ENCODE measurements at places on chromosomes 11 and 22. TPM values are rescaled to one million over a fixed set of nuclear protein-coding genes. Genes with fewer than 3 reads are reported as not detected.

OR2AG2 gene
- not detected for total RNA-seq

DNA sequence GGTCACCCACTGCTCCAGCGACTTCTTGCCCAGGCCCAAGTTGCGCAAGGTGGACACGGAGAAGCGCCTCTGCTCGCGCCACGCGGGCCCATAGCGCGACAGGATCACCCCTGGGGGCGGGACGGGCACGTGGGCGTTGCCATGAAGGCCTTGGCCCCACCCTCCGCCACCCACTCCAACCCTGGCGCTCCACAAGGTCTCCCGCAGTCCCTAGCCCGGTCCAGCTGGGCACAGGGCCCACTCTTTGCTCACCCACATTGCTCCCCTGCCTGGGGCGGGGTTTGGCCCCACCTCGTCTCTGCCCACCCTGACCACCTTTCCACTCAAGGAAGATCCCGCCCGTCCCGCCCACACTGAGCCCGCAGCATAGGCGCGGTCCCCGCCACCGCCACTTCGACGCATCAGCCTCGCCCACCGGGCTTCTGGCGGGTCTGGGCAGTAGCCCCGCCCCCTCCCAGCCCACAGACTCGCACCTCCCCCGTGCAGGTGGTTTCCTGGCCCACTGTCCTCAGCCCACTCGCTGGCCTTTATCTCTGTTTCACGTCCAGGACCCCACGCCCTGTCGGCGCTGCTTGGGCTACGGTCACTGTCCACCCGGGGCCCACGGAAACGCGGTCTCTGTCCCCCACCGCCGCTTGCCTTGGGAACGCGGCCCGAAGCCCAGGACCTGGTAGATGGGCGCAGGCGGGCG is 12.3 kb upstream of the CYP2D6 start:
- H3K27me3 ChIP-seq = no peaks in the 10 kb centered on the region
- DNase-seq = no peak
- no peak overlapping the region for H3K4me3 ChIP-seq
- no peak overlapping the region for H3K27ac ChIP-seq

GRCh38 chr22:33421859-33422258 is 363.7 kb upstream of the SYN3 start:
- no peaks in the 10 kb centered on the region for H3K4me1 ChIP-seq
- DNase-seq = no peak
- no peaks in the 10 kb centered on the region for H3K27me3 ChIP-seq
- no peaks in the 10 kb centered on the region for H3K36me3 ChIP-seq

- no peaks in the 10 kb centered on the region for H3K27me3 ChIP-seq
- no peaks in the 10 kb centered on the region for H3K4me1 ChIP-seq
- H3K27ac ChIP-seq = no peak overlapping the region
- H3K4me3 ChIP-seq = no peak overlapping the region
- no peaks in the 10 kb centered on the region for H3K36me3 ChIP-seq
Observed at GRCh38 chr11:131739243-131739882, 368.9 kb downstream of the NTM start.

NNMT gene
- total RNA-seq = not detected

DNA sequence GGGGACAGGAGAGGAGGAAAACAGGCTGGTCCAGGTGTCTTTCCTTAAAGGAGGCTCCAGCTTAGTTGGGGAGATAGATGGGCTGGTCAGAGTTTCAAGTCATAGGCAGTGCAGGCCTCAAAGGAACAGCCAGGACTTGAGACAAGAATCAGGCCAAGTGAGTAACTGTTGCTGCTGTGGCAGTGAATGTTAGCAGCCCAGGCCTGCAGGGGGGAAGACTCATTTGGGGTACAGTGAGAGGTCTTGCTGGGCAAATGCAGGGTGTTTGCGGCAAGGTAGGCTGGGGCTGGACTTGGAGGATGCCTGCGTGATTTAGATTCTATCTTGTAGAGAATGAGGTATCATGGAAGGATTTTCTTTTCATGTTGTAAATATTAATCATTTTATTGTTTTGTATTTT is 24.1 kb downstream of the PTPRJ start:
- H3K27me3 ChIP-seq = no peaks in the 10 kb centered on the region
- peaks cover 83% of the 10 kb centered on the region for H3K4me1 ChIP-seq
- DNase-seq = no peak
- peak overlapping the region; percentile 47 for H3K4me3 ChIP-seq
- H3K27ac ChIP-seq = peak overlapping the region; percentile 100
- H3K36me3 ChIP-seq = peaks cover 24% of the 10 kb centered on the region

TTLL12 gene
- total RNA-seq = 43.0 TPM

GRCh38 chr11:115251126-115251525 is 253.1 kb downstream of the CADM1 start:
- H3K27ac ChIP-seq = no peak overlapping the region
- H3K27me3 ChIP-seq = peaks cover 12% of the 10 kb centered on the region
- H3K4me1 ChIP-seq = peaks cover 3% of the 10 kb centered on the region
- H3K4me3 ChIP-seq = no peak overlapping the region
- no peaks in the 10 kb centered on the region for H3K36me3 ChIP-seq

DNA sequence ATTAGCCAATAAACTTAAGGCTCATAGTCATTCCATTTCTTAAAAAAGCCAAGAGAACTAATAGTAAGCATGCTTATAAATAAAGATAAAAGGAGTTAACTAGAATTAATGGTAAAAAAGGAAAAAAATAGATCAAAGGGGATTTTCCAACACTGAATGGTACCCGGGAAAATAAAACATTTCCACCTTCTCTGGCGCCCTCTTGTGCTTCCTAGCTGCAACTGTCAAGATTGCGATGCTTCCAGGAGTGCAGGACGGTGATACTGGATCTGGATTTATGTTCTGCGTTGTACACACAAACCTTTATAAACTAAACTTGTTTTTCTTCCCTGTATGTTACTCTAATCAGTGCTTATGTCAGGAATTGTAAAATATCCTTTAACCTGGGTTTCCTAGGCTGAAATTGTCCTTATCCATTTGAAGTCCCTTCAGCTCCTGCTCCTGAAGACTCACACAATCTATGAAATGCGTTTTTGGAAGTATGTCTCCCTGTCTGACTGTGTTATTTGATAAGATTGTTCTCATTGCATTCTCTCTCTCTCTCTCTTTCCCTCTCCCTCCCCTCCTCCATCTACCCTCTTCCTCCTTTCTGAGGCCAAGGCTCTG is 9.6 kb upstream of the HTATIP2 start:
- H3K4me1 ChIP-seq = peaks cover 3% of the 10 kb centered on the region
- DNase-seq = no peak
- H3K27ac ChIP-seq = no peak overlapping the region
- H3K27me3 ChIP-seq = peaks cover 7% of the 10 kb centered on the region
- no peak overlapping the region for H3K4me3 ChIP-seq
- H3K36me3 ChIP-seq = no peaks in the 10 kb centered on the region

OR52A5 gene
- total RNA-seq = not detected

LINC01488 gene
- not detected for total RNA-seq

TMPRSS4 gene
- not detected for total RNA-seq

KCNJ5 gene
- not detected for total RNA-seq

- no peaks in the 10 kb centered on the region for H3K4me1 ChIP-seq
- H3K27ac ChIP-seq = no peak overlapping the region
- no peaks in the 10 kb centered on the region for H3K36me3 ChIP-seq
- H3K27me3 ChIP-seq = peaks cover 11% of the 10 kb centered on the region
- DNase-seq = no peak
Observed at GRCh38 chr22:28269277-28269676, 350.2 kb upstream of the PITPNB start.

- no peak overlapping the region for H3K27ac ChIP-seq
- peaks cover 7% of the 10 kb centered on the region for H3K27me3 ChIP-seq
- H3K4me1 ChIP-seq = no peaks in the 10 kb centered on the region
- DNase-seq = no peak
- no peak overlapping the region for H3K4me3 ChIP-seq
Observed at GRCh38 chr11:69001243-69002081, 11.6 kb downstream of the MRGPRF start.

MS4A1 gene
- not detected for total RNA-seq

- no peak for DNase-seq
- no peak overlapping the region for H3K4me3 ChIP-seq
- H3K27ac ChIP-seq = no peak overlapping the region
Observed at GRCh38 chr11:24531528-24531927, 34.7 kb downstream of the LUZP2 start.

SCUBE1 gene
- total RNA-seq = 0.15 TPM

DNA sequence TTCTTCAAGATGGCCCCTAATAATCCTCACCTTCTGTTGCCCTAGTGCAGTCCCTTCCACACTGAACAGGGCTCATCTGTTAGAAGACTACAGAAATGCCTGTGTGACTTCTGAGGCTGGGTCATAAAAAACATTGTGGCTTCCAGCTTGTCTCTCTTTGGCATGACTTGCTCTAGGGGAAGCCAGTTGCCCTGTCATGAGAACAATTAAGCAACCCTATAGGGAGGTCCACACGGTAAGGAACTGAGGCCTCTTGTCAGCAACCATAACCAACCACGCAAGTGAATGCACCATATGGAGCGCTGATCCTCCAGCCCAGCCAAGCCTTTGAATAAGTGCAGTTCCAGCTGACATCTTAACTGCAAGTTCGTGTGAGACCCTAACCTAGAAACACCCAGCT is 2.6 kb downstream of the LIPT2 start:
- no peak overlapping the region for H3K4me3 ChIP-seq
- DNase-seq = no peak
- no peak overlapping the region for H3K27ac ChIP-seq
- H3K27me3 ChIP-seq = no peaks in the 10 kb centered on the region
- H3K36me3 ChIP-seq = no peaks in the 10 kb centered on the region
- peaks cover 19% of the 10 kb centered on the region for H3K4me1 ChIP-seq

DNA sequence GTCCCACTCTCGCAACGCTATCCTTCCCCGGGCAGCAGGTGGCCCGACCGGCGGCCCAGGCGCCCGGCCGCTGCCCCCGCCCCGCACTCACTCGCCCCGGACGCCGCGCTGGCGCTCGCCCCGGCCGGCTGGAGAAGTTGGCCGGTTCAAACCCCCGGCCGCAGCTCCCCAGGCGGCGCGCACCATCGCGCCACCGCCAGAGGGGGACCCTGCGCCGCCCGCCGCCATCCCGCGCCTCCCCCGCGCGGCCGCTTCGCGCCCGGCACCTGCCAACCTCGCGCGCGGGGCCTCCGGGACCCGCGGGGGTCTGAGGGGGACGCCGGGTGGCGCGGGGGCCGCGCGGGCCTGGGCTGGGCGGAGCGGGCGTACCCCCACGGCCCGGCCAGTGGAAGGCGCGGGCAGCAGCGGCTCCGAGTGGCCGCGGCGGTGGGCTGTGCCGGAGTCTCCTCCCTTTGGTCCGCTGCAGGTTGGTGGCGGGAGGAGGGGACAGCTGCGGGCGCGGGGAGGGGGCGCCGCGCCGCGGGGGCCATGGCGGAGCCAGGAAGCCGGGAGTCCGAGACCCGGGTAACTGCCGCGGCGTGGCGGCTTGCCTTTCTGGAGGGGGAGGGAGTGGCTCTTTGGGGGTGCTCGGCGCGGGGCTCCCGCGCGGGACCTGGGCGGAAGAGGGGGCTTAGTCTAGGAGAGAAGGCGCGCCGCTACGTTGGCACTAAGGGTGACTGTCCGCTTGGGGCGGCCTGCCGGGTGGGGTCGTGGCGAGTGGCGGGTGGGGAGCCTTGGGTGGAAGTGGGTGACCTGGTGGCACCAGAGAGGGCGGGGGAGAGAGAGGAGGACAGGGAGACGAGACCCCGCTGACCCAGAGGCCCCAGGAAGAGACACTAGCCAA is at the start of the genes MPST and TST:
MPST (plus strand) TSS at position 434 of the 883 bp plus-strand sequence; CDS start at position 529, 95 bp downstream.
TST (minus strand) TSS at position 139 of the 883 bp plus-strand sequence. CDS start 715 bp downstream, outside the sequence.
- peak within 1 kb of the TSS; percentile 90 for H3K4me3 ChIP-seq
- H3K4me1 ChIP-seq = peaks cover 20% of the 10 kb centered on the region
- H3K36me3 ChIP-seq = no peaks in the 10 kb centered on the region

DNA sequence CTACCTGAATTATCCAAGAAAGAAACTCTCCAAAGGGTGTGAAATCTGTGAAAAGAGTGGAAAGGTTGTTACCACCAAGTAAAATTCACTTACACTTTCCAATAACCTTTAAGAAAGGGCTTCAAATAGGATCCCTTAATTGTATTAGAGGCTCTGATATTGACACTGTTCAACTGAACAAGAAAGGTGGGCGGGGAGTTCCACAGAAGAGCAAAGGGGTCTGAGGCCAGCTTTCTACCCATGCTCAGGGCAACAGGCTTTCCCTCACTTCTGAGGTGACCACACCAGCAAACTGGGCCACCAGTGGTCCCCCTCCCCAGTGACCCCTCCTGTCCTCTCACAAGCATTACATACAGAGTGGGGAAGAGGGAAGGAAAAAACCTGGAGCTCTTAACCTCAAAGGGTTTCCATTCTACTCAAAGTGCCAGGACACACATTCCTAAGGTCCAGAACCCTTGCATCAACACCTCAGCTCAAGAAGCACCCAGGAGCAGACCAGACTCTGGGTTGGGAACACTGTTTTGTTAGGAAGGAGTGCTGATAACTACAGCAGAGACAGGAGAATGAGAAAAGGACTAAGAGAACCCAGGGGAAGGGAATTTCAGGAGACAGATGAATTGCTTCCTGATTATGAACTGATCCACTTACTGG is 71.6 kb upstream of the AKIP1 start:
- peaks cover 7% of the 10 kb centered on the region for H3K4me1 ChIP-seq
- no peak for DNase-seq
- no peak overlapping the region for H3K4me3 ChIP-seq
- peaks cover 20% of the 10 kb centered on the region for H3K27me3 ChIP-seq

PDGFD gene
- not detected for total RNA-seq

DDI1 gene
- total RNA-seq = not detected

GAS2 gene
- 1.2 TPM for total RNA-seq

DNA sequence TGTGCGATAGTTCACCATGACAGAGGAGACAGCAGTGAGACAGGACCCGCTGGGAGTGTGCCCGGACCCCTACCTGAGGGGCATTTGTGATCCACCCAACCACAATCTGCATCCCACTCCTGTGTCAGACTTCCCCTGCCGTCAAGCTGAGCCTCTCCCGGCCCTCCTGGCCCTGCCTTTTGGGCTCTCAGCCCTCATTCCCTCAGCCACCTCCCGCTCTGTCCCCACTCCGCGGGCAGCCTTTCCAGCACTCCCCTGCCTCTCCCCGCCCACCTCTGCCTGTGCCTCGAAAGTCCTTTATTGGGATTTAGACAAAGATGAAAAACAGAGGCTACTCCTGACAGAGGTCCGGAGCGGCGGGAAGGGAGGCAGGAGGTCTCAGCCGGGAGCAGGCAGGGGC is 4.2 kb downstream of the NFAM1 start:
- H3K27me3 ChIP-seq = peaks cover 17% of the 10 kb centered on the region
- no peaks in the 10 kb centered on the region for H3K36me3 ChIP-seq
- DNase-seq = no peak
- H3K4me1 ChIP-seq = no peaks in the 10 kb centered on the region
- no peak overlapping the region for H3K27ac ChIP-seq

DNA sequence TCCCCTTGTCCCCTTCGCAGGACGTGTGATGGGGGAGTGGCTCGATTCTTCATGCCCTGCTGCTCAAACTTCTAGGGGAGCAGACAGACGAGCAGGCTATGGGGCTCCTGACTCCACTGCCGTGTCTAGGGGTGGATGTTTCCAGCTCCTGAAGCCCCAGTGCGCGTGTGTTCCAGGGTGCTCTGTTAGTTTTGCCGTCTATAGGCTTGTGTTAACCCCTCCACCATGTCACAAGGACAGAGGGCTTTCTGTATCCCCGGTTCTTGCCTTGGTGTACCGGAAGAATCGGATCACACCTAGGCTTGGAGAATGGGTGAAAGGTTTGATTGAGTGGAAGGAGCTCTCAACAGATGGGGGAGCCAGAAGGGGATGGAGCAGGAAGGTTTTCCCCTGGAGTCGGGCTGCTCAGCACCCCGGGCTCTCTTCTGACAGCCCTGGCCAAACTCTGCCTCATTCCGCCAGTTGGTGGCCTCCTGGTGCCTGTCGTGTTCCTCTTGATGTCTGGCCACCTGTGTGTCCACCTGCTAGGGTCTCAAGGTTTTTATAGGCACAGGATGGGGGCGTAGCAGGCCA is 810.7 kb downstream of the BRD1 start:
- H3K27me3 ChIP-seq = no peaks in the 10 kb centered on the region
- no peak overlapping the region for H3K4me3 ChIP-seq
- no peaks in the 10 kb centered on the region for H3K4me1 ChIP-seq
- DNase-seq = peak; percentile 5
- no peak overlapping the region for H3K27ac ChIP-seq

- DNase-seq = no peak
- H3K27me3 ChIP-seq = peaks cover 31% of the 10 kb centered on the region
- no peaks in the 10 kb centered on the region for H3K4me1 ChIP-seq
- H3K4me3 ChIP-seq = no peak overlapping the region
Observed at GRCh38 chr11:119450590-119451326, 27.8 kb upstream of the THY1 start.

Measured in activated CD4-positive, alpha-beta memory T cell treated with anti-CD3 and anti-CD28 coated beads, Interleukin-2, amount 10 ng/mL, durations not matched to agents 7 days and 5 days (primary cell).